ENCODE measurements at places on chromosomes 12 and 14.

DNA sequence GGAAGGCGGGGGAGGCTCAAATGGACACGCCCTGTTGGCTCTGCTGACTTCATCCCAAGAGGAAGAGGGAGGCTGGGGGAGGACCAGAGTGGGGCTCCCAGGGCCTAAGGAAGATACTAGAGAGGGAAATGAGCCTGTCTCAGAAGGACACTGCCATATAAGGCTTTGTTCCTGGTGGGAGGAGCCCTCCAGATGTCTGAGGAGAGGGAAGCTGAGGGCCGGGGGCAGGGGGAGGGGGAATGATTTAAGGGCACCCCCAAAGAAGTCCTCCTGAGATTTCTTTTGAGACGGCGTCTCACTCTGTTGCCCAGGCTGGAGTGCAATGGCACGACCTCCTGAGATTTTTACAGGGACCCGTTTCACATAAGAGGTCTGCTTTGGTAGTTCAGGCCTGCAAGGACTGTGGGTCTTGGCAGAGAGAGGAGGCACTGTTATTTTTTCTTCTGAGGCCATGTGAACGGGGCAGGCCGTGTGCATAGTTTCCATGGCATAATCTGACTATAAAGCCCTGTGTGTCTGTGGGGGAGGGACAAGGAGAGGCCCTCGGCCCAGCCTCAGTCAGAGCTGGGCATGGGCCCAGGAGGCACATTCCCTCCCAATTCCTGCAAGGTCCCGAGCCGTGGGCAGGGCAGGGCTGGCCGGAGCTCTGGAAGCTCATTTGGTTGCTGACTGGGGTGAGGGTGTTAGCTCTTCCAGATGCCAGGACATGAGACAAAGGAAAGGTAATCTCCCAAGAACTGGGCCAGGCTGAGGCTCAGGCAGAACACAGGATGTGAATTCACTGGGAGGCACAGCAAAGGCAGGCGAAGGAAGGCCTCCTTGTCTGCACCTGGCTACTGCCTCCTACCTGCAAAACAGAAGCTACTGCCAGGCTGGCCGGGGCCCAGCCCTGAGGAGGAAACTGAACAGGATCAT lies 22.2 kb upstream of the PLEKHG3 start:
- DNase-seq = no peak

DNA sequence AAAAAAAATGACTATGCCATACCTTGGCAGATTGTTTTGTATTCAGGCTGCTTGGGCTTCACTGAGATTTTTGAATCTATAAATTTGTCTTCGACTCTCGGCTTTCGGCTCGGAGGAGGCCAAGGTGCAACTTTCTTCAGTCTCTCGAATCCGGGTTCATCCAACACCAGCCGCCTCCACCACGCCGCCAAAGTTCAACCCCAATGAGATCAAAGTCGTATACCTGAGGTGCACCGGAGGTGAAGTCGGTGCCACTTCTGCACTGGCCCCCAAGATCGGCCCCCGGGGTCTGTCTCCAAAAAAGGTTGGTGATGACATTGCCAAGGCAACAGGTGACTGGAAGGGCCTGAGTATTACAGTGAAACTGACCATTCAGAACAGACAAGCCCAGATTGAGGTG lies 12.4 kb upstream of the SPPL3 start:
- DNase-seq = no peak

DNA sequence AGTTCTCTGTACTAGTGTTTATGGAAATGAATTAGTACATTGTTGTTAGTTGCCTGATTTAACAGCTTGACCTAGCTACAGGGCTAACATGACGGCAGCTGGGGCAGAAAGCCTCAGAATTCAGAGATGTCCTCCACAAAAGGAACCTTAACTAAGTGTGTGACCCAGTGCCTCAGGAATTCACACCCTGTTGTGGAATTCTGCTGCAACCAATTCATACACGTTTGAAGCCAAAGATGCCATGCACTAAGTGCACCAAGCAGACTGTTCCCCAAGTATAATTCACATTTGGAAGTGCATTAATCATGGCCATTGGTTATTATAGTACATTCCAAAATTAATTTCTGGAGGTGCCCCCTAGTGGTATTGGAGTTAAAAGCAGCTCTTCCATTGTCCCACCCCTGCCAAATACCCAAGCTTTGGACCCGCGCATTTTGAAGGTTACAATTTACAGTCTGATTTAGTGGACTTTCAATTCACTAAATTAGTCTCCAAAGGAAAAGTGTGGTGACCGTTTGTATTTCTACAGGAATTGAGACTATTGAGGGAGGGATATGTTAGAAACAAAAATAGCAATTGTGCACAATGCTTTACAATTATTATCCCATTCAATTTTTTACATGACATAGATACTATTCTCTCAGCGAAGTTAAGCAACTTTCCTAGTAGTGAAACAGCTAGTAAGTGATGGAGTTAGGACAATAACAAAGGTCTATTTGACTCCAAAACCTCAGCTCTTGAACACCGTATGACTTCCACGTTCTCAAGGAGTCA lies 85.9 kb downstream of the PAX9 start:
- no peak for DNase-seq

DNA sequence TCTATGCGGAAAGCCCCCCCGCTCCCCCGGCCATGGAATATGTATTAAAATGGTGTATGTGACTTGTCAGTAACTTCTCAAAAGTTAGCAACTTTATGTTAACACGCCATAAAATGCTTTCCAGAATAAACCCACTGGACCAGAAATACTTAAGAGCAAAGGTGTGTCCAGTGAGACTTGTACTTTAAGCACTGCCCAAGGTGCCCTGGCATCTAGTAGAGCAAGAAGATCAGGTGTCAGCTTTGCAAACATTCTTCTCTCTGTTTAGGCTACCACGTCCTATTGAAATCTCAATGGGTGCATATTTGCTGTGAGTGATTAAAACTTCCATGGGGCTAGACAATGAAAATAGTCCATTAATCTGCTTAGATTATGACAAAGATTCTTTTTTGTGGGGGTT lies 201.2 kb downstream of the ESR2 start:
- peak; percentile 87 for DNase-seq

GRCh38 chr14:56752428-56752827 lies 57.9 kb downstream of the OTX2 start:
- no peak for DNase-seq

GRCh38 chr14:105385698-105386365 lies 12.5 kb upstream of the TEX22 start:
- DNase-seq = no peak

- DNase-seq = no peak
These were observed 43.2 kb downstream of the APPL2 start for GRCh38 chr12:105192624-105193225.

- DNase-seq = peak; percentile 6
These were observed 49.2 kb downstream of the SUSD6 start for GRCh38 chr14:69660344-69661193.

DNA sequence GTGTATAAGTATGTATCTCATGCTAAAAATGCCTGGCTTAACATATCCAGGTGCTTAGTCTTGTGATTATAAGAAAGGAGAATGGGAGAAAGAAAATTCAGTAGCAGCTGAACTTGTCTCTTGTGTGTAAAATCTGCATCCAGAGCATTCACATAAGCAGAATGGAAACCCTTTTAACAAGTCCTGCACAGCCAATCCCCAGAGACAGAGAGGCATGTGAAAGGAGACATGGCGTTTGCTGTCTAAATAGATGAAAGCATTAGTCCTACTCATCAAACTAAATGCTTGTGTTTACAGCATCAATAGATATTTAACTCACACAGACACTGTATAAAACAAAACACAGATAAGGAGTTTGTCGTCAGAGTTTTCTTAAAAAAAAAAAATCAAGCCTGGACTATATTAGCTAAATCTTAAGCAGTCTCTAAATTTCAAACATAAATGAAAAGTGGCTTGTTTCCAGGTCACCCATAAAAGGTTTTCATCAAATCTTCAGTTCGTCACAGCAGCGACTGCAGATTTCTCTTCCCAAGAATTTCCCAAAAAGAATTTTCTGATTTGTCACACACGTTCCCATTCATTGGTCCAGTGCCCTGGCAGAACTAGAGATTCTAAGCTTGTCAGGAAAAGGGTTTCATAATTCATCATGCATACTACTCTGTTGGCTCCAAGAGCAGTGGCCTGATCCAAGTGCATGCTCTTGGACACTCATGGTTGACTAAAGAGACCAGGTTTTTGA lies 249.2 kb downstream of the BTG1 start:
- no peak for DNase-seq

DNA sequence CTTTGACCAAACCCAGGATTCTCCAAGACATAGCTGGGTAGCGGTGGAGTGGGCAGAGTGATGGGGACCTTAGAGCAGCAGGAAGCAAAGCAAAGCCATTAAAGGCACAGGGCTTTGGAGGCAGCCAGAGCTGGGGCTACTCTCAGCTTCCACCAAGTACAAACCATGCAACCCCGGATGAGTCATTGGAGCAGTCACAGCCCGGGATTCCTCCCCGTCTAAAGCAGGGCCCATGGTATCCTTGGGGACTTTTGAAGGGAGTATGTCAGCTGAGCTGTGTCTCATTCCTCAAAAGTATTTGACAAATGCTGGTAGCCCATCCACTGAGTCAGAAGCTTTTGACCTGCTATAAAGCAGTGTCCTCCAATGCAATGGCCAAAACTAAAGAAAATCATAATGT lies 9.7 kb upstream of the IFI27 start:
- no peak for DNase-seq

DNA sequence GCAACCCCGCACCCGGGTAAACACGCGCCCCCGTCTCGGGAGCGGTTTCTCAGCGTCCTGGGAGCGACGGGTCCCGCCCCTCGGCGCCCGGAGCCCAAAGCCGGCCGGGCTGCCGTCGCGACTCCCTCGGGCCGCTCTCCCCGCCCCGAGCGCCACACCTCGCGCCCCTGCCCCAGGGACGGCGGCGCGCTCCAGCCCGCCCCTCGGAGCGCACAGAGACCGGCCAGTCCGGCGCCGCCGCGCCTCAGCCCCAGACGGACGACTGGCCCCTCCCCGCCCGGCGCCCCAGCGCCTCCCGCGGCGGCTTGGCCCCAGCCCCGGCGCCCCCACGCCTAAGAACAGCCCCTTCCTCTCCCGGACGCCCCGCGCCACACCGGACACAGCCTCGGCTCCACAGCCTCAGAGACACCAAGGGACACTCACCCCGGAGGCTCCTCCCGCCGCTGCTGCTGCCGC lies 411 bp downstream of the BTBD7 start:
- peak; percentile 61 for DNase-seq

DNA sequence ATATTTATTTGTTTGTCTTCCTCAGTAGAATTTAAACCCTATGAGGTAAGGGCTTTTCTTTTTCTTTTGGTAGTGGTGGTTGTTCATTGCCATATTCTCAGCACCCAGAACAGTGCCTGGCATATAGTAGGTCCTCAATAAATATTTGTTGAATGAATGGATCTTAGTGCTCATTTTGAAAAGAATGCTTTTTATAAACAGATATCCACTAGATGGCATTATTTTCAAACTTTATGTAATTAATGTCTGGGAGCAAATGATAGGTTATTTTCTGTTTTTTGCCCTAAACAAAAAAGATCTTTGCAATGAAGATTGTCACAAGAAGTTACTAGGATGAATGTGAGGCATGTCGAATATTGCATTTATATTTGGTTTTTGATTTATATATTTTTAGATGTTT lies 64.1 kb downstream of the RAD51B start:
- DNase-seq = peak; percentile 43

GRCh38 chr14:64848239-64848638 lies 31.5 kb downstream of the SPTB start:
- DNase-seq = no peak

GRCh38 chr14:78278464-78279250 lies 108.5 kb downstream of the NRXN3 start:
- DNase-seq = no peak

GRCh38 chr12:1918081-1918883 lies at the start of gene CACNA2D4:
Gene CACNA2D4, minus strand, starts transcription at chr12:1918652. Its CDS starts 179 bp downstream, at chr12:1918473.
- no peak for DNase-seq

GRCh38 chr14:69231486-69231885 lies 28.5 kb upstream of the GALNT16 start:
- DNase-seq = no peak

DNA sequence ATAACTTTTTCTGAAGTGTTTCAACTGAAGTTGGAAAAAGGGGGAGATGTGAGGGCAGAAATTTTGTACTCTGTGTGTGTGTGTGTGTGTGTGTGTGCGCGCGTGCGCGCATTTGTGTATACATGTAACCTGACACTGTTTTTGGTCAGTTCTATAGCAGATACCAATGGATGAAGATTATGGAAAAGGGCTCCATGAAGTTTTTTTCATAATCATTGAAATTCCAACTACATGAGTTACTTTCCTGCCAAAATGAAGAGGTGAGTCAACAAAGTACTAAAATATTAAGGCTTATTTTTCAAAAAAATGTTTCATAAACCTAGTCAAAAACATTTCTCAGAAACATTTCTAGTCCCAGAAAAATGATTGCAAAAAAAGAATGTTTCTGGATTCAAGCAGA lies 25.7 kb upstream of the CERS5 start:
- no peak for DNase-seq

GRCh38 chr12:124517260-124518050 lies 50.0 kb downstream of the NCOR2 start:
- DNase-seq = no peak

- no peak for DNase-seq
These were observed 476.3 kb upstream of the SEL1L start for GRCh38 chr14:82009993-82010392.

GRCh38 chr14:58961045-58961731 lies 227.3 kb upstream of the DAAM1 start:
- no peak for DNase-seq

- no peak for DNase-seq
These were observed 7.0 kb upstream of the MAX start for GRCh38 chr14:65109357-65109756.

GRCh38 chr12:5770727-5771126 lies 174.3 kb downstream of the ANO2 start:
- DNase-seq = no peak

DNA sequence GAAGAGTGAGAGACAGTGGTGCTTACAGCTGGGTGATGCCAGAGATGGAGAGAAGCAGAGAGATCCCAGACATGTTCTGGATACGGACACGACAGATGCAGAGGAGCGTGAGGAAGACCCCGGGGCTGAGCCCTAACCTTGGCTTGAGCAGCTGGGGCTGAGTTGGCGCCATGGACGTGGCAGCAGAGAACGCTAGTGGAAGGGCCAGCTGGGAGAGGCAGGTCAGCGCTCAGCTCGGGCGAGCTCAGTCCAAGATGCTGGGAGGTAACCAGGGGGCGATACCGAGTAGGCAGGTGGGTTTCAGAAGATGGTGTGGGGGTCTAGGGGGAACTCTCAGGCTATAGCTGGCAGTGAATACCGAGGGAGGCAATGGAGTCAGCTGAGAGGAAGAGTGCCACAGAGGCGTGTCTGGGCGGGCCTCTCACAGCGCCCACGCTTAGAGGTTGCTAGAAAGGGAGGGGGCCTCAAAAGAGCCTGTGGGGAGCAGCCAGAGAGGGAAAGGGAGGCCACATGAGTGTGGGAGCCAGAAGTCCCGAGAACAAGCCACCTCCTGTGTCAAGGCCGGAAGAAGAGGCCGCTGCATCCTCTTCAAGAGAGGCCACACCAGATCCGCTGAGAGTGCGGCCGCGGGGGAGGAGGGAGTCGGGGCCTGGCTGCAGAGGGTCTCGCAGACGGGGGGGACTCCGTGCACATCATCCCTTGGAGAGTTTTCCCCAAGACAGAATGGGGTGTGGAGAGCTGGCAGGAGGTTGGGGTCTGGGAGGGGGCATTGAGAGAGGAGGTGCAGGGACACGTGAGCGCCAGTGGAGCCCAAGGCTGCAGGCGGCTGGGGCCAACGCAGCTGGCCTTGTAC lies 57.0 kb upstream of the DIO3 start:
- DNase-seq = no peak
